Tongue (tissue), 3 donors: ENCODE measurements at places on chromosomes 6 and 20. TPM values are rescaled to one million over a fixed set of nuclear protein-coding genes. Genes with fewer than 3 reads are reported as not detected.

The SALL4 gene
- total RNA-seq, result 0.41 TPM

The TBCC gene
- total RNA-seq, result 30.3 TPM

The RPRD1B gene
- 46.3 TPM for total RNA-seq

The CRISP3 gene
- total RNA-seq, result 100 TPM

The BPIFB4 gene
- 0.62 TPM for total RNA-seq

The BNIP5 gene
- total RNA-seq, result not detected

The CLPSL2 gene
- not detected for total RNA-seq

The TTBK1 gene
- 0.10 TPM for total RNA-seq

The GNAS-AS1 gene
- total RNA-seq, result 2.5 TPM

The CAGE1 gene
- total RNA-seq, result 0.21 TPM

The PSMB8 gene
- 8.5 TPM for total RNA-seq

The GLO1 gene
- total RNA-seq, result 131 TPM

The HELZ2 gene
- 27.1 TPM for total RNA-seq

The OR2H2 gene
- not detected for total RNA-seq

The FAM229B gene
- total RNA-seq, result 12.1 TPM

The PSORS1C2 gene
- total RNA-seq, result not detected

The THBS2 gene
- 89.3 TPM for total RNA-seq

The ATXN1 gene
- 52.0 TPM for total RNA-seq

The MEA1 gene
- 23.8 TPM for total RNA-seq

The WFDC8 gene
- not detected for total RNA-seq

The SRPK1 gene
- 28.1 TPM for total RNA-seq

The MICB gene
- total RNA-seq, result 3.9 TPM

The COQ3 gene
- 10.9 TPM for total RNA-seq

The SLC12A5 gene
- total RNA-seq, result 0.21 TPM

The SLA2 gene
- 0.21 TPM for total RNA-seq

The DEFB126 gene
- total RNA-seq, result not detected

The CDH26 gene
- total RNA-seq, result 3.4 TPM

The GHRH gene
- total RNA-seq, result not detected

The RIMS4 gene
- 3.7 TPM for total RNA-seq

The NMBR gene
- total RNA-seq, result not detected

The RIPPLY2 gene
- not detected for total RNA-seq

The GPX5 gene
- not detected for total RNA-seq

The FOXS1 gene
- 3.6 TPM for total RNA-seq

The NR2E1 gene
- total RNA-seq, result not detected

The PACSIN1 gene
- 0.10 TPM for total RNA-seq

The DNAH8 gene
- total RNA-seq, result 3.0 TPM

The BMP5 gene
- total RNA-seq, result 13.5 TPM

The CLIC5 gene
- 18.1 TPM for total RNA-seq

The BIRC7 gene
- total RNA-seq, result 0.31 TPM

The PPP1R3G gene
- total RNA-seq, result 4.4 TPM

The BCL2L1 gene
- 37.2 TPM for total RNA-seq

The CDH22 gene
- total RNA-seq, result 0.41 TPM

The RPP40 gene
- 7.0 TPM for total RNA-seq

The CFB gene
- total RNA-seq, result 7.1 TPM

The FAM217A gene
- total RNA-seq, result not detected

The ULBP1 gene
- 0.41 TPM for total RNA-seq

The FBXO30 gene
- total RNA-seq, result 25.7 TPM

The C20orf144 gene
- not detected for total RNA-seq

The OVOL2 gene
- 1.0 TPM for total RNA-seq

The SYNGAP1 gene
- 6.2 TPM for total RNA-seq

The CLPSL1 gene
- total RNA-seq, result not detected

The PFDN4 gene
- 53.7 TPM for total RNA-seq
